ENCODE measurements at places on chromosomes 7 and 10. TPM values are rescaled to one million over a fixed set of nuclear protein-coding genes. Genes with fewer than 3 reads are reported as not detected.

The FBXO24 gene
- total RNA-seq = 0.15 TPM

The ACSM6 gene
- not detected for total RNA-seq

The HMX2 gene
- total RNA-seq = not detected

The CLDN12 gene
- total RNA-seq = 7.1 TPM

The SEMA3C gene
- total RNA-seq = 5.9 TPM

The BRI3 gene
- total RNA-seq = 25.3 TPM

The DYDC2 gene
- not detected for total RNA-seq

The ETV1 gene
- 7.8 TPM for total RNA-seq

The EGR2 gene
- total RNA-seq = not detected

The PKD2L1 gene
- not detected for total RNA-seq
